ENCODE measurements at places on chromosomes 2 and 18.

GRCh38 chr18:55327454-55327853 is 260.5 kb downstream of the TCF4 start:
- DNase-seq, result no peak

- DNase-seq, result no peak
Measured at GRCh38 chr2:134792186-134792585, 46.2 kb upstream of the ACMSD start.

- DNase-seq, result no peak
Measured at GRCh38 chr2:204042401-204042800, 105.8 kb downstream of the ICOS start.

GRCh38 chr2:137047369-137047768 is 282.0 kb downstream of the THSD7B start:
- DNase-seq, result no peak

DNA sequence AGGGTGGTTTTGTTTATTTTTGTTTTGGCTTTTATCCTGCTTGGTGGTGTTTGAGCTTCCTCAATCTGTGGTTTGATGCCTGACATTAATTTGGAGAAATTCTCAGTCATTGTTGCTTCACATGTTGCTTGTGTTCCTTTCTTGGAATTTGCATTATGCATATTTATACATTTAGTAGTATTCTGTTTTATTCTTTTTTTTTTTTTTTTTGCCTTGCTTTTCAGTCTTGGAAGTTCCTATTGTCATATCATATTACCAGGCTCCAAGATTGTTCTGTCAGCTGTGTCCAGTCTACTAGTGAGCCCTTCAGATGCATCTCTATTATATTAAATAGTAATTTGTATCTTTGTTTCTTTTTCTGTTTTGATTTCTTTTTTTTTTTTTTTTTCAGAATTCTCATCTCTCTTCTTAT is 77.0 kb downstream of the EPC2 start:
- DNase-seq, result no peak

DNA sequence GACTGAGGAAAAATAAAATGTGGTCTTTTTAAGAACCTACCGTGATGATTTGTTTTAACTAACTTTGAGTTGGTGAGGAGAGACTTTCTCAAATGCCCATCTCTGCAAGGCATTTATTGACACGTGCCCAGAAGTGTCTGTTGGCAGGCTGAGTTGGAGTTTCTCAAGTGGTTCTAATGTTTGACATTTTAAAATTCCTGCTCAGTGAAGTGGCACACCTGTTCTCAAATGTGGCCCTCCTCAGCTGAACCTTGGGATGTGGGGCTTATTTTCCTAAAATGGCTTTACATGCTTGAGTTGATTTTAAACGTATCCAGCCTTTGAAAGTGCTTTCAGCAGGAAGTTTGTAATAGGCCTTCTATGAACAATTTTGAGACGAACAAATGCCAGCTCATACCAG is 876 bp upstream of the CAVIN2 start:
- no peak for DNase-seq

DNA sequence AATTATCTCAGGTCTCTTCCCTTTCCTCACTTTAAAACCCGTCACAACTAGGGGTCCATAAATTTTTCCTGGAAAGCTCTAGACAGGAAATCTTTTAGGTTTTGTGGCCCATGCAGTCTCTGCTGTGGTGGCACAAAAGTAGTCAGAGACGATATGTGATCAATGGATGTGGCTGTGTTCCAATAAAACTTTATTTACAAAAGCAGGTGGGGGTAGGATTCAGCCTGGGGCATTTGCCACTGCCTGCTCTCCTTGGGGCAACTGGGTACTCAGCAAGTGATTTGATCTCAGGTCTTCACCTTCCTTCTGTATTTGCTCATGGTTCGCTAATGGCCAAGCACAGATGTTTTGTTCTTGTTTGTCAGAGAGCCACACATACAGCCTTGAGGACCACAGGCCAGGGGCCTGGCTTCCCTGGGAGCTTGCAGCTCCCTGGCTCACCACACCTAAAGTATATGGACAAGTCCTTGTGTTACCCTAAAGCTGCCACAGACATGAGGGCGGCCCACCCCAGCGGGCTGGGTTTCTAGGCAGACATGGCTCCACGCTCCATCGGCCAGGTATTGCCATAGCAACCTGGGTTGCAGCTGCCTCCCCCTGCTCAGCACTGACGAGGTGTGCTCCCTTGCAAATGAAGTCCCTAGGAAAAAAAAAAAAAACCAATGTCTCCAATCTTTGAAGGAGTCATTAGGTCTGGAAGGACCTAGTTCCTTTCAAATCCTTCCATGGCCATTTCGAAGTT is 89.7 kb upstream of the YWHAQ start:
- DNase-seq, result no peak

- DNase-seq, result peak; percentile 23
Measured at GRCh38 chr2:207474863-207475485, 54.8 kb upstream of the CREB1 start.

All from activated CD4-positive, CD25-positive, alpha-beta regulatory T cell (primary cell).